ENCODE measurements at places on chromosomes 1 and 21.

GRCh38 chr1:232667778-232668165, 37.8 kb upstream of the SIPA1L2 start:
- DNase-seq = no peak

- DNase-seq = no peak
These were observed 916 bp downstream of the YIPF1 start for GRCh38 chr1:53888681-53889080.

GRCh38 chr1:68276448-68276847, 44.1 kb upstream of the WLS start:
- DNase-seq = no peak

DNA sequence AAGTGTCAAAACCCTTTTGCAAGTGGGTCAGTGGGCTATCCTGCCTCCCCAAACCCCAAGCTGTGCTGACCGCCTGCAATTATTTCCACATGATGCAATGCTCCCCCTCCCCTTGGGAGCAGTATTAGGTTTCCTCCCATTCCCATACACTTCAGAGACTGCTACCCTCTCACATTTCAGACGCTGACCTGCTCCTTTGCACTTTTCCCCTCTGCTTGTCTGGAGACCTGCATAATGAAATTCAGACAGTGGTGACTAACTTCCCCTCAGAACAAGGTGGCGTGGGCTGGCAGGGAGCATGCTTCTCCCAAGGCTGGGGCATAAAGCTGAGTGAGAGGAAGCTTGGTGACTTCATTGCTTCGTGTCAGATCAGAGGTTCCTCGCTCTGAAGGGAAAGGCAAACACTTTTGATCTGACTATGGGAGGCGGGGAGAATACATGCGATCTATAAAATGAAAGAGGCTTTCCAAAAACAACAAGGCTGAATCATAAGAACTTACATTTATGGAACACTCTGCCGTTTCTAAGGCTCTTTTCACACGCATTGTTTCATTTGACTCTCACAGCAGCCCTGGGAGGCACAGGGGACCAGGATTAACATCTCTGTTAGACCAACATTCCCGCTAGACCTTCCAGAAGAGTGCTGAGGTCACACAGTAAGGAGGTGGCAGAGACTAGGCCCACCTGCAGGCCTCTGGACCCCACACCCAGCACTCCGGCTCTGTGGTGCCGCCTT, 27.5 kb upstream of the ROR1 start:
- DNase-seq = no peak

- DNase-seq = no peak
These were observed 66.1 kb downstream of the LGR6 start for GRCh38 chr1:202259705-202260104.

DNA sequence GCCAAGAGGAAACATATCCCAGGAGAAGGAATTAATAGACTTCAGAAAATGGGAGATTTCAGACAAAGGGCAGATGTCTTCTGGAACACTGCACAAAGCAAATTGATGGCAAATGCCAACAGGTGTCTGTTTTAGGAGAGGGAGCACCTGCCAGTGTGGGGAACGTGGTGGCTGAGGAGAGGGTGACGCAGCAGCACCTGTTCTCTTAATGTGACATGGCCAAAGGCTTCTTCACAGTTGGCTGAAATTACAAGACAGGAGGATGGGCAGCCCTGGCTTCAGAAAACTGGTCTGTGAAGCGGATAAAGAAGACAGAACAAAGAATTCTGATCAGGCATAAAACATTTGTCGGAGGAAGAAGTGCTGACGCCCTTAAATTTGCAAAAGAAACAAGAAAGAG, 178.7 kb upstream of the RUNX1 start:
- DNase-seq = peak; percentile 19

DNA sequence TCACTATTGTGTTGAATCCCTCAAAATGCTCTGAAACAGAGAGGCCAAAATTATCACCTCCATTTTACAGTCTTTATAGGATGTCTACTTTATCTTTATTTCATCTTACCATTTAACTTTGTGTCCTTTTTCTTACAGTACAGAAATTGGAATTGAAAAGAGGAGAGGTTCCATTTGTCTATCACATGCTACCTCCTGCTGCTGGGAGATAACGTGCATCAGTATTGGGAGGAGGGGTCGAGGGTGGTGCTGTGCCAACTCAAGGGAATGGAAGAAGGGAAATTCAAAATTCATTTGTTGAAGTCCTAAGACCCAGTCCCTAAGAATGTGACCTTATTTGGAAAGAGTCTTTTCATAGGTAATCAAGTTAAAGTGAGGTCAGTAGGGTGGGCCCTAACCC, 85.3 kb downstream of the HHIPL2 start:
- no peak for DNase-seq

DNA sequence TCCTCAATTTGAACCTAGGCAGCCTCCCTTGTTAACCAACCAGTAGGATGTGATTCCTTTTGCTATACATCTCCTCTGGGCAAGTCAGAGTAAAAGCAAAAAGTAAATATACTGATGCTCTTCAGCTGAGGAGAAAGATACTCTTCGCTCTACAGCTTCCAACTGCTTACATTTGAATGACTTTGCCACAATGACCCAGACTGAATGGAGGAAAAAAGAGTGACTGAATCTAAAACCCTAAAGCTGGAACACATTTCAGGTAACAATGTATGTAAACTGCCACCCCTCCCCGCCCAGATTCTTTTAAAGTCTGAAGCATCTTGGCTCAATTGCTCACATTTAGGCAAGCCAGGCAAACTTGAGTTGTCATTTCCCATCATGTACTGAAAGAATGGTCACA, 46.1 kb downstream of the SLC16A1 start:
- DNase-seq = no peak

Data from NCI-H1930 (cell line).